Stimulated activated CD4-positive, alpha-beta T cell treated with anti-CD3 and anti-CD28 coated beads, Interleukin-12 subunit alpha, Interleukin-12 subunit beta, amount 100 ng/mL, for 24 hours (primary cell): ENCODE measurements at places on chromosomes 11 and 22.
A peak's percentile ranks its signal among the peaks of the same experiment; 100 is the strongest.

- no peak for DNase-seq
Observed at GRCh38 chr11:71334191-71334590, 81.8 kb upstream of the SHANK2 start.

DNA sequence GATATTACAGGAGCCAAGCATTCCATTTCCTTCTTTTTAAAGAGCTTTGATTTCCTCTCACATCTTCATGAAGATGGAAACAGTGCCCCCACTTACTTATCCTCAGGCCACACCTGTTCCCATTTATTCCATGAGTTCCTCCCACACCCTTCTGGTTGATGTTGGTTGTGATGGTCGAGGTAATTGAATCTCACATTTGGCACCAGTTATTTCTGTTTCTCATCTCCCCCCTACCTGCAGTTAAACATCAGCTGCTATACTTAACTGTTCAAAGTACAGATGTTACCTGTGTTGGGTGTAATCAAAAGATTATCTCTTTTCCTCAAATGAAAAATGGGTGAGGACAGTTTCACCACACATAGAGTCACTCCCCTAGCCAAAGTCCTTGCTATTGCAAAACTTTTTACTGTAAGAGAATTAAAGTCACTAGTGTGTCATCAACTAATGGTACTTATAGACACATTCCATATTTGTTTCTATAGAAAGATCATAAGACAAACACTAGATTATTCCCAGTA is 1.9 kb downstream of the TMEM45B start:
- no peak for DNase-seq

DNA sequence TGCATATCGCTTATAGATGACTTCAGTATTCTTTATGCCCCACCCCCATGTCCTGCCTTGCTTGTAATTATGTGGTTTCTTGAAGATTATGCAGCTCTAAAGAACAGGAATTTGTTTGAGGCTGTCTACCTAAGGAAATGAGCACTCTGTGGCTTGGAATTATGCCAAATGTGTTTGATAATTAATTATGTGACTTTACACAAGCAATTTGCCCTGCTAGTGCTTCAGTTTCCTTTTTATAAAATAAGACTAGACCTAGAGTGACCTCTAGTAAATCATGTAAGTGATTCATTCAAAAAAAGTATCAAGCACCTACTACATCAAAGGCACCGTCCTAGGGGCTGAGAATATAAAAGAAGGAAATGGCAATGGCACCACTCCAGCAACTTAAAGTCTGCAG is 491.5 kb upstream of the KIRREL3 start:
- DNase-seq, result no peak

- no peak for DNase-seq
Observed at GRCh38 chr11:39725081-39725480, 1734.4 kb downstream of the LRRC4C start.

DNA sequence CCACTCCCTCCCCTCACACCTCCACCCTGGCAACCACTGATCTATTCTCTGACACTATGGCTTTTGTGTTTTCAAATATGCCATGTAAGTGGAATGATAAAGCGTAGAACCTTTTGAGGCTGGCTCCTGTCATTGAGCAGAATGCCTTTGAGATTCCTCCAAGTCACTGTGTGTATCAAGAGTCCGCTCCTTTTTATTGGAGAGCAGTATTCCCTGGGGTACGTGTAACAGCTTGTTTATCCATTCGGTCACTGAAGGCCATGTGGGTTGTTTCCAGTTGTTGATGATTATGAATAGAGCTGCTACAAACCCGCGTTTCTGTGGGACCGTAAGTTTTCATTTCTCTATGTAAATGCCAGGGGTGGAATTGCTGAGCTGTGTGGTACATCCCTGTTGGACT is 10.3 kb downstream of the TP53I11 start:
- DNase-seq, result no peak

DNA sequence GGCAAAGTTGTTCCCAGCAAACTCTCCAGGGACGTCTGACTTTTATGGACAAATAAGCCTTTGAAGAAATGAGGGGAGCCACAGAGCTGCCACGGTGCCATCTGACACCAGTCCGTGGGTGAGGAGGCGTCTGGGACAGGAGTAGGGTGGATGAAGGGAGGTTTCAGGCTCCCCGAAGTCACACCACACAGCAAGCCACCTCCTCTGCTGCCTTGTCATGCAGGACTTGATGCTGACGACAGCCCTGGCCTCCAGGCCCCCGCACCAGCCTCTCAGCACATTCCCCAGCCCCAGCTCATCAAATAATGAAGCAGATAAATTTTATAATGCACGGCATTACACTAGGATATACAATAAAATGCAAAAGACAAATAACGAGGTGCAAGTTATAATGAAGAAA is 156.5 kb downstream of the CEP164 start:
- no peak for DNase-seq

- DNase-seq, result no peak
Observed at GRCh38 chr22:46676479-46676878, 56.3 kb downstream of the GRAMD4 start.

GRCh38 chr11:131662317-131662972 is 292.0 kb downstream of the NTM start:
- no peak for DNase-seq

DNA sequence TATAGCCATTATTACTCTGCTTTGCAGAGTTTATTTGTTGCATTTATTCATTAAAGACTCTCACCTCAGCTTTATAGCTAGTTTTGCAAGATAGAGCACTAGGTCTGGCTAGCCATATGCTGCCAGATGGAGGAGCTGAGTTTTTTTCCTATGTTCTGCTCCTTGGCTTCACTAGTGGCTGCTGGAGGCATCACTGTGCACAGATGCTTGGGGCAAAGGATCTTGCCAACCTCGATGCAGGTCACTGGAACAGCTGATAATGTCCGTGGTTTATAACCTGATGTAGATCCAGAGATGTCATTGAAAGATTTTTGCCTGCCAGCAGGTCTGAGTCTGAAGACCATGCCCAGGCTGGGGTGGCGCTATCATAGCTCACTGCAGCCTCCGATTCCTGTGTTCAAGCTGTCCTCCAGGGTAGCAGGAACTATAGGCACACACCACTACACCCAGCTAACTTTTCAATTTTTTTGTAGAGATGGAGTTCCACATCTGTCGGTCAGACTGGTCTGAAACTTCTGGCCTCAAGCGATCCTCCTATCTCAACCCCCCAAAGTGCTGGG is 63.2 kb downstream of the PACS1 start:
- DNase-seq, result no peak

DNA sequence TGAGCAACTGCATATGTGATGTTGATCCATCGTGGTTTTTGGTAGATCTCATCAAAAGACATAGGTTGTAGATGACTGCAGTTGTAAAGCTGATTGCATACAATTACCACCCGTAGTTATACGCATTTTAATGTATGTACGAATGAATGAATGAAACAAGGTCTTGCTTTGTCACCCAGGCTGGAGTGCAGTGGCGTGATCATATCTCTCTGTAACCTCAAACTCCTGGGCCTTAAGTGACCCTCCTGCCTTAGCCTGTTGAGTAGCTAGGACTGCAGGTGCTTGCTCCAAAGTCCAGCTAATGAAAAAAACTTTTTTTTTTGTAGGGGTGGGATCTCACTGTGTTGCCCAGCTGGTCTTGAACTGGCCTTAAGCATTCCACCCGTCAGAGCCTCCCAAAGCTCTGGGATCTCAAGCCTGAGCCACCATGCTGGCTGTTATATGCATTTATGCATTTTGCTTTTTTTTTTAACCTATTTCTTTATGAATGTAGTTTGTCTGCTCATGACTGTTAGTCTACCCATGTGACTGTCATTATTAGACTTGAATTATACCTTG is 53.5 kb downstream of the PPP6R3 start:
- no peak for DNase-seq

- no peak for DNase-seq
Observed at GRCh38 chr11:60377401-60378136, 763 bp upstream of the MS4A7 start.

GRCh38 chr11:132472411-132473172 is 1059.7 kb downstream of the OPCML start:
- no peak for DNase-seq

DNA sequence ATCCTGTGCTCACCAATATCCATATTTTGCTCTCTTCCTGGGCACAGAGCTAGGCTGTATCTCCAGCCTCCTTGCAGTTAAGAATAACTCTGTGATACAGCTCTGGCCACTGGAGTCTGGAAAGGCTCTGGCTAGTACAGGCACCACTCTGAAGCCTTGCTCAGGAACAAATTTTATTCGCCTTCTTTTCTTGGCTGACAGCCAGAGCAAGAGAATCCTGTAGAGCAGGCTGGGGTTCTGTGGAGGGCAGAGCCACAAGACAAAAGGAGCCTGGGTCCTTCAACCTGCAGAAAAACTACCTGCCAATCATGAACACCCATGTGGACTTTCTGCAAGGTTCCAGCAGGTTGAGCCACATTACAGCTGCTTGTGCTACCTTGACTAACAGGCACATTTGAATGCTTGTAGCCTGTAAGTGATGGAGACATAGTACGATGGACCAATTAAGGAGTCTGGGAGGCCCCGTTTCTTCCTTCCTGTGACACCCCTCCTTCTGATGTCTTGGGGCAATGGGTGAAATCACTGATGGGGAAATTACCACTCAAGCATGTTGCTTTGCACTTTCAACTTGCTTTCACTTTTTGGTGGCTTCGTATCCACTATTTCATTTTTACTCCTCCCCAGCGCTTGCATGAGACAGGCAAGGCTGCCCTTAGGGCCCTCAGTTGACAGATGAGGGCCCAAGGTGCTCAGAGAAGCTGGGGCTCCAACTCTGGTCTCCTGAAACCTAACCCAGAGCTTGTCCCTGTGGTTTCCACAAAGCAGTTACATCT is 267.2 kb upstream of the SYN3 start:
- DNase-seq, result no peak

DNA sequence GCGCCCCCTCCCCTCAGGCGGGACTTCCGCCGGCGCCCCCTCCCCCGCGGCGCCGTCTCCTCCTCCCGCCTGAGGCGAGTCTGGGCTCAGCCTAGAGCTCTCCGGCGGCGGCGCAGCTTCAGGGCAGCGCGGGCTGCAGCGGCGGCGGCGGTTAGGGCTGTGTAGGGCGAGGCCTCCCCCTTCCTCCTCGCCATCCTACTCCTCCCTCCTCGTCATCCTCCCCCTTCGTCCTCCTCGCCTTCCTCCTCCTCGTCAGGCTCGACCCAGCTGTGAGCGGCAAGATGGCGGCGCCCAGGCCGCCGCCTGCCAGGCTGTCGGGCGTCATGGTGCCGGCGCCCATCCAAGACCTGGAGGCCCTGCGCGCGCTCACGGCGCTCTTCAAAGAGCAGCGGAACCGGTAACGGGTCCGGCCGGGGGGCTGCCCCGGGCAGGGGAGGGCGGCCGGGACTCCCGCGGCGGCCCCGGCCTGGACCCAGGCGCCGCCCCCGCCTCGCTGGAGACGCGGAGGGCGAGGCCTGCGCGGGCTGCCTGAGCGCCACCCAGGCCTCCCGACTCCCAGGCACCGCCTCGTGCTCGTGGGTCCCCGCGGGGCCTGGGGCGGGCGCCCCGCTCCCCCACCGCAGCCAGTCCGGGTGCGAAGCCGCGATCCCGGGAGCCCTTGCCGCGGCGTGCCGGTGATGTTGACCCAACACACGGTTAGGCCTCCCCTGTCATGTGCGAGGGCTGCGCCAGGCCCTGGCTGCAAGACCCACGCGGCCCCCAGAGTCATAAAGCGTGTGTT is at the start of gene ATXN10:
Gene ATXN10 (plus strand): TSS at position 52 of the 781 bp plus-strand sequence. CDS start 230 bp downstream, at position 282.
- DNase-seq, result peak; percentile 70

- DNase-seq, result no peak
Observed at GRCh38 chr11:26778000-26778757, 56.3 kb upstream of the SLC5A12 start.

- no peak for DNase-seq
Observed at GRCh38 chr11:113201054-113201818, 113.1 kb upstream of the TTC12 start.

DNA sequence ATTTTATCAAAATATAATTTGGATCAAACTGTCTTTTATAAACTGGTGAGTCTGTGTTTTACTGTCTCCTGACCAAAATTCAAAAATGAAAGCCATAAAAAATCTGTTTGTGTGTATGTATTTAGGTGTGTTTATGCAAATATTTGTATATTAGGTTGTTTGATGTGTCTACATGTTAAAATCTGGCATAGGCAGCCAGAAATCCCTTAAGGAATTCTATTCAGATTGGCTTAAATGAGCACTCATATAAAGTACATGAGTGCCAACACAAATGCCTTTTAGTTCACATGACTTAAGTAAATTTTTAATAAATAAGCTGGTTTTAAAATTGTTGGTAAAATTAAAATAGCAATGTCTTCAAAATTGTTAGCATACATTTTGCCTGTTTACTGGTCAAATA is 133.3 kb upstream of the GUCY1A2 start:
- DNase-seq, result no peak

- DNase-seq, result no peak
Observed at GRCh38 chr11:114953039-114953438, 274.7 kb downstream of the NXPE2 start.

- no peak for DNase-seq
Observed at GRCh38 chr11:769887-770641, 7.2 kb downstream of the GATD1 start.

DNA sequence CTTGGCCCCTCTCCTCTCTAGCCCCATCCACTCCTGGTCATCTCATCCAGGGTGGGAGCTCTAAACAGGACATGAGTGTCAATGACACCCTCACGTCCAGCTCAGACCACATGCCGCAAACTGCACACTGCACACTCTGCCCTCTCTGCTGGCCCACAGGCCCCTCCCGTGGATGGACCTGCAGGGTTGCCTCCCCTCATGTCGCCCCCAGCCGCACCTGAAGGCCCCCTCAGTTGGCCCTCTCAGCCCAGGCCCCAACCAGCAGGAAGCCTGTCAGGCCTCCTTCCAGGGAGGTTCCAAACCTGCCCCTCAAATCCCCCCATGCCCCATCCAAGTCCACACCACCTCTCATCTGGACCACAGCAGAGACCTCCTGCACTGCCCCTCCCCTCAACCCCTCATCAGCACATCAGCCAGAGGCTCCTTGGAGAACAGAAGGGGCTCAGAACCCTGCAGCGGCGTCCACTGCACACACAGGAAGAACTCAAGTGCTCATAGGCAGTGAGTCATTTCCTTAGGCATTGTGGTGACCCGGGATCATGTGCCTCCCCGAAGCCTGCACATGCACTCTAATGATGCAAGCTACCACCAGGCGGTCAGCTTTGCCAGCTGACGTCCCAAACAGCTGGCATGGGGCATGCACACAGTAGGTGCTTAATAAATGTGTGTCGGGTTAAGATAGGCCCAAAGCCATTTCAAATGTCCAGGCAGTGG is 12.9 kb upstream of the CDKN1C start:
- DNase-seq, result no peak
